ENCODE measurements at places on chromosomes 2 and 18.

GRCh38 chr2:85111819-85112281, 21.3 kb upstream of the TCF7L1 start:
- no peak for DNase-seq

DNA sequence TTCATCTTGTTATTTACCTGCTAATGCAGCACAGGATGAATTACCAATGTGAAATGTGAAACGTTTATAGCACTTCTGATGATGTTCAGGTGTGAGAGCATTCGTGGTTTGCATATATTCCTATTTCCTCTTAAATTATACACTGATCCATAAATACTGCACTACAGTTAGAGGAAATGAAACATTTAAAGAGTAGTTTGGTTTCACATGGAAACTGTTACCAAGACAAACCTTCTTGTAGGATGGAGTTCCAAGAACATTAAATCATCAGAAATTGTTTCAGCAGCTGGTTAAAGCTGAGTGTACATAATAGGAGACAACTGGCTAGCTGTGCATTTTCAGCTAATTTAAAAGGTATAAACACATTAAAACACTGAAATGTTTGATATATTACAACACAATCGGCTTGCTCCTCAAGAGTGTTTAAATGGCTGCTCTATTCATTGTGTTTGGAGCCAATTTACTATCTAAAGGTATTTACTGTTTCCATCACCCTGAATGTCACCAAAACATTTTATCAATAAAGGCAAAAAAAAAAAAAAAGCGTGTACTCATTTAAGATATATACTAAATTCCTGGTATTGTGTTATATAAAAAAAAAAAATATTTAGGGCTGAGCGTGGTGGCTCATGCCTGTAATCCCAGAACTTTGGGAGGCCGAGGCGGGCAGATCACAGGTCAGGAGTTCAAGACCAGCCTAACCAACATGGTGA, 100.6 kb downstream of the DYM start:
- no peak for DNase-seq

DNA sequence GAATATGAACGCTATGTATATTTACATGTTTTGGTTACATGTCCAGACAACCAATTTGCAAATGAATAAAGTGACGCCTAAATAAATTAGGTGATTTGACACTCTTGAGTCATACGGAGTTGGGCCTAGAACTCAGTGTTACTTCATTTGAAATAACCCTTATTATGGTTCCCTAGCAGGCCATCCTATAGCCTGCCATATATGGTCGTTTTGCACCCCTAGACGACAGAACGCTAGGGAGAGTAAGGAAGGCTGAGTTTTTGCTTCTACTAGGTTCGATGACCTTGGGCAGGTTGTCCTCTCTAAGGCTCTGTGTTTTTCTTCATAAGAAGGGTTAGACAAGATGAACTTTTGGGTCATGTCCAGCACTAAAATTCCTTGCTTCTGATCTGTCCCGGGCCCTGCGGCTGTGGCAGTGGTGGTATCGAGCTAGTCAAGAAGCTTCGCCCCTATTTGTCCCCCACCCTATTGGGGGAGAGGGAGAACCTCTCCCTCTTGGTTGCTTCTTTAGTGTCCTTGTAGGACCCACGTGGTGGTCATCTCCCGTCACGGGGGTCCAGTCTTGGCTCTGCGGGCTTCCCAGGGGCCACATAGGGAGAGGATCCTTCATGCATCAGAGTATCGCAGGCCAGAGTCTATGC, 574 bp upstream of the EML4 start:
- no peak for DNase-seq

DNA sequence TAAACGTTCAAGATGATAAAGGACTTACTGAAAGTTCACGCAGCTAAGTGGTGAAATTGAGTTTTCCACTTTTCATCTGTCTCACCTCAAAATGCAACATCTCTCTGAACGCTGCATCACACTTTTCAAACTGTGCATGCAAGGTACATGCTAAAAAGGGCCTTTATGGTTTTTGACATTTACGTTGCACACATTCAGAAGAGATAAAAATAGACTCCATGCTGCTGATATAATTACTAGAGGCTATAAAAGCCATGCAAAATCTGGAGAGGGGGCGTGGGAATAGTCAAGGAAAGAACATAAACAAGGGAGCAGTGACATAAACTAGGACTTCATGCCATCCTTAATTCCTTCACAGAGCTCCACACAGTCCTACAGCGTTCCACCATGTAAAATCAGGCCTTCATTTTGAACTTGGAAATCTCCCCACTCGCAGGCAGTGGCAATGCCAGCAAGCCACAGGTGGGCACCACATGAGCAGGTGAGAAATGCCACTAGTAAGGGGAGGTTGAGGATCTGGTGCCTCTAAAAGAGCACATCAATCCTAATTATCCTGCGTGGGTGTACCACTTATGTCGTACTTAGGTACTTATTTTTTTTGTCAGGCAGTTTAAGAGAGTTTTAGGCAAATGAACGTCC, 71.4 kb downstream of the ZEB2 start:
- no peak for DNase-seq

All from ecto neural progenitor cell (in vitro differentiated cells).